ENCODE measurements at places on chromosomes 2 and 18.
A peak's percentile ranks its signal among the peaks of the same experiment; 100 is the strongest.

DNA sequence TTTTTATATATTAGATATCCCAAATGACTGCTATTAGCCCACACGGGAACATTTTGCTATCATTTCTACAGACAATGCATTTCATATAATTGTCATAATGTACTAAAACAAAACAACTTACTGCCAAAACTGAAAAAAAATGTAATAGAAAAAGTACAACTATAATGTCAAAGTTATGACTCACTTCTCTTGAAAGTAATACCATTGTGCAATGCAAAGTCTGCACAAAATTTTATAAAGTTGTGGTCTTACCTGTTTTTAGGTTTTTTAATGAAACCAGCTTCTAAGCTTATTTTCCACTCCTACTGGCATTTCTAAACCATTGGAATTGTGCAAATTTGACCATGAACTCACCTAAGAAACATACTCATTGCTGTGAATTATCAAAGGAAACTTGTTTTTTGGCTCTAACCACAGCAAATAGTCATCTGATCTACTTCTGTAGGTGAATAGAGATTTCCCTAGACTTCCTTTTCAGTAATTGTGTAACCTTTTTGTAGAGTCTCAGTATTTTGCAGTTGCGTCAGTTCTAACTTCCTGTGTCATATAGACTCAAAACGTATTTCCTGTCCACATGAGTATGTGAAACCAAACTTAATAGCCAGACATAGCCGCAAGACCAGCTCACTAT, 31.9 kb upstream of the TFPI start:
- DNase-seq, result no peak

- no peak for DNase-seq
Measured at GRCh38 chr2:12441750-12442475, 274.8 kb upstream of the TRIB2 start.

DNA sequence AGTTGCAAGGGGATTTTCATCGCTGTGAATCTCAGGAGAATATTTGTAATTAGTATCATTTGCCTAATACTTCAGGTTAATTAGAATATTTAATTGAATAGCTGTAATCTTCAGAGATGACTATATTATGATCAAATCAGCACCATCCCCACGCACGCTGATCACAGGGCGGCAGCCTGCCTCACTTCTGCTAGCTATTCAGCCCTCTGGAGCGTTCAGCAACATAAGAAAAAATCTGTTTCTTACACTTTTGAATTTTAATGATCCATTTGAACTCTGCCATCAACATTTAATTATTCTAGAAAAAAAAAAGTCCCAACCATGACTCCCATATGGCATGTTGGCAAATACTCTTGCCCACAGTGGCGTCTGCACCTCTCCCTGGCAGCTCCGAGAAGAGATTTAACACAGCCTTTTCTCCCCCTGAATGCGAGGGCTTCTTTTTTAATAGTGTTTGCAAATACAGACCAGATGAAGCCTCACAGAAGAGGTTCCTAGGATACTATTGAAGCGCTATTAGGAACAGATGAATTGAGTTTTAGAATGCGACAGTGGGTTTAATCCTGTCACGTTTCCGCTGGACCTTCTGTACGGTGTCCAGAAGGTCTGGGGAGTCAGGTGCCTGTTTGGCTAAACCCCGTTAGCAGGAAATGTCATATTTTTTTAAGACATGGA, 731.9 kb upstream of the SALL3 start:
- no peak for DNase-seq

GRCh38 chr2:176885661-176886060, 326.9 kb upstream of the HNRNPA3 start:
- no peak for DNase-seq

- DNase-seq, result no peak
Measured at GRCh38 chr2:95014126-95014708, 11.3 kb upstream of the MAL start.

DNA sequence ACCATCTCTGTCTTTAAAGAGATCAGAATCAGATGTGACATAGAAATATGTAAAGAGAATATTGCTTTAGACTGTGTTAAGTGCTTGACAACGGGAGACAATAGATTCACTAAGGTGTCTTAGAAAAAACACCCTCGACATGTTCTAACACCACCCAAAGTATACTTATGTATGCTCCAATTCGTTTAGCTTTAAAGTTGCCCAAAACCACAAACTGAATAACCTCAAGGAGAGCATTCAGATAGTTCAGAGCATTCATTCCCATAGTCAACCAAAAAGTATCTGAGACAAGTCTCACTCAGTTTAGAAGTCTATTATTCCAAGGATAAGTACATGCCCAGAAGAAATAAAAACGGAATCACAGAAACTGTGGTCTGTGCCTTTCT, 96.4 kb downstream of the KYNU start:
- no peak for DNase-seq

- DNase-seq, result no peak
Measured at GRCh38 chr2:46430992-46431391, 48.4 kb upstream of the TMEM247 start.

DNA sequence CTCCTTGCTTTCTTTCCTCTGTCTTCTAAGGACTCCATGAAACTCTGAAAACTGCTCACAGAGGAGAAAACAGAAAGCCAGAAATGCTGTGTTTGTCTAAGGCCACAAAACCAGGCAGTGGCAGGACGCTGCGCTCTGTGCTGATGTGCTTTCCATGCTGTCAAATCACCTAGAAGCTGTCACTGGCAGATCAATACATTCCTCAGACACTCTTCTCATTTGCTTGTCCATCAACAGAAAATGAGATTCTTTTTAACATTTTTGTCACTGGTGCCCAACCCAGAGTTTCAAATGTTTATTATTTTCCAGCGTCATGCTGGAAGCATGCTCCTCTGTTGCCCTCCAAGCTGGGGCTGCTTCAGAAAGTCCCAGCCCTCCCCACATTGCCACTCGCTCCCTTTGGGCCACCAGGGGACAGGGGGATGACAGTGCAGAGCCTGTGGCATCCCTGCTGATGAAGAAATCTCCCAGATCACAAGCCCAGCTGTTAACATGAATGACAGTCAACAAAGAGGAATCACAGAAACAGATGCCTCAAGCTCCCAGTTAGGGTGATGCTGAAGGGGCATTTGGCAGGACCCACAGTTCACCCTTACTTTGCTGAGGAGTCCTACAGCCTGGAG, 117.5 kb upstream of the MEIS1 start:
- DNase-seq, result no peak

DNA sequence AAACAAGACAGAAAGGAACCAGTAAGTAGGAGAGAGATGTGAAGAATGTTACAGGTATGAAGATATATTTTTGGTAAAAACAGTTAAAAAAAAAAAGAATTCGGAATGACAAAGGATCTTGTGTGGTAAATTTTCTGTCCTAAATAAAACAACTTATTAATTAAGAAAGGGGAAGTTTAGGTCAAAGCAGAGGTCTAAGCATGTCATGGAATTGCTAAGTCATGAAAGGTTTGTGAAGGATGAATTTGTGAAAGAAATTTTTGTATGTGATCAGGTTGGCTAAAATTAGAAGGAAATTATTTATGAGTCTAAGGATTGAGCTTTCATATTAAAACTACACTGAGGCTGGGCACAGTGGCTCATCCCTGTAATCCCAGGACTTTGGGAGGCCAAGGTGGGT, 11.1 kb upstream of the ALPG start:
- no peak for DNase-seq

GRCh38 chr2:156115338-156115737, 217.2 kb downstream of the NR4A2 start:
- no peak for DNase-seq

DNA sequence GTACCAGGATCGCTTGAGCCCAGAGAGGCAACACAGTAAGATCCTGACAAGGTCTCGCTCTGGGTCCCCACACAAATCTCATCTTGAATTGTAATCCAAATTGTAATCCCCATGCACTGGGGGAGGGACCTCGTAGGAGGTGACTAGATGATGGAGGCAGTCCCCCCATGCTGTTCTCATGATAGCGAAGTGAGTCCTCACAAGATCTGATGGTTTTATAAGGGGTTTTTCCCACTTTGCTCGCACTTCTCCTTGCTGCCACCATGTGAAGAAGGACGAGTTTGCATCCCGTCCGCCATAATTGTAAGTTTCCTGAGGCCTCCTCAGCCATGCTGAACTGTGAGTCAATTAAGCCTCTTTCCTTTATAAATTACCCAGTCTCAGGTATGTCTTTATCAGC, 46.0 kb upstream of the SERTAD2 start:
- DNase-seq, result peak; percentile 66

DNA sequence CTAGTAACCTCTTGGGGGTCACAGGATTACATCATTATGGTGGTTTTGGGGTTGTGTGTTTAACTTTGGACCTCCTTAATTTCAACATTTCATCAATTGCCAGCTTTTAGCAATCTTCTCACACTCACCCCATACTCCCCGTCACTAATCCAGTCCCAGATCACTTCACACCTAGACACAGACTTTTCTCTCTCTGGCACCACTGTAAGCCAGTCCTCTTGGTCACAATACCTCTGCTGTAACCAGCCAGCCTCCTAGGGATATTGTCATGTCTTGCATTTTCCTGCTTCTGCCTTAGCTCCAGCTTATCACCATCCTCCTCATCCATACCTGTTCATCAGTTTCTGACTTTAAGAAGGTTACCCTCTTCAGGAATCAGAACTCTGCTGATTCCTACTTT, 1.6 kb upstream of the STK17B start:
- DNase-seq, result no peak

- no peak for DNase-seq
Measured at GRCh38 chr2:207937823-207938222, 87.5 kb downstream of the PLEKHM3 start.

DNA sequence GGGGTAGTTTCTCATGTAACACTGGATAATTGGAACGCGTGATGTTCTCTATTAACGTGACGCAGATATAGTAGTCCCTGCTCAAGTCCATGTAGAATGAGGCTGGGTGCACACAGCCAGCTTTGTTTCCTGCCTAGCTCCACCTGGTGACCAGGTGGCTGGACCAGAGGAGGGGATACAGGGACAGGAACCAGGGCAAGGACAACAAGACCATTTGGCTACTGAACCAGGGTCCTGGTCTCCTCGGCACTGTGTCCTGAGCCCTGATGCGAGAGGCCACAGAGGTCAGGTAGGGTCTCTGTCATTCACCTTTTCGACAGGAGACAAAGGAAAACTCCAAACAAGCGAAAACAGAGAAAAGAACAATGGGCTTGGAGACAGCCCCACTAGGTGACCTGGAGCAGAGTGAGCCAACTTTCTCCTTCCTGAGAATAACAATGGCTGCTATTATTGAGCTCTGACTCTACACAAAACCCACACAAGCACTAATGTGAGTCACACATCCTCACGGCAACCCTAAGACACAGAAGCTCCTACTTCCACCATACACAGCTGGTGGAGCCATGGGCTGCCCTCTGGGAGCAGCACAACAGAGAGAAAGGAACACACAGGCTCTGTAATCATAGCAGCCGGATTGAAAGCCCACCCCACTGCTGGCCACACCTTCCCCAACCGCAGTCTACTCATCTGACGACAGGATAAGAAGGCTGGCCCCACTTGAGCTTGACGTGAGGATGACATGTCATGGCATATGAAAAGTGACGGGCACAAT, 67.3 kb upstream of the TEX51 start:
- no peak for DNase-seq

DNA sequence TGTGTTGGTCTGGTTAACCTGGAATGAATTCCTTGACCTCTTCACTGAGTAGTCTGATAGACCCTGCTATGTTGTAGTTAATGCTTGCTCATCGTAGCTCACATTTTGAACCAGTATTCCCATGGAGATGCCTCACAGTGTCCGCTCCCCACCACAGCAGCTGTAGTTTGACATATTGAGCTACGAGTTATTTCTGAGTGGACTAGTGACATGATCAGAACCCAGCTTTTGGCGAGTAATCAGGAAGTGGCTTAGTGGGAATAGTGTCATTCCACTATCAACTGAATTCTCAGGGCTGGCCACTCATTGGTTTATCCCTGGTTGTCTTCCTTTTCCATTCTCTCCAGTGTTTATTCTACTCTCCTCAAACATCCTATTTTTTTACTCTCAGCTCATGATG, 102.7 kb downstream of the MYO1B start:
- no peak for DNase-seq

DNA sequence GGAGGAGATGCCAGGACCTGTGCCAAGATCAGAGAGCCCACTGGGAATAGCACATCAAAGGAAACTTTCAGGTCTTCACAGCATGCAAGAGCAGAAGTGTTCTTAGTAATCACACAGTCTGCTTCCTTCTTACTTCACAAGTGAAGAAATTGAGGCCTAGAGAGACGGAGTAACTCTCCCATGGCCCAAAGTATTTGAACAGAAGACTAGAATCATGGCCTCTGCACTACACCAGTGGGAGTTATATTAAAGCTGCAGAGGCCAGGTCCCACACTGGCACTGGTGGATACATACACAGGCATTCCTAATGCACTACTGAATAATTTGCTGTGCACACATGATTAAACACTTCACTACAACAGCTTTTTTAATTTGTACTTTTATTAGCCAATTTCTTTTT, 107.6 kb upstream of the RMP24 start:
- no peak for DNase-seq

DNA sequence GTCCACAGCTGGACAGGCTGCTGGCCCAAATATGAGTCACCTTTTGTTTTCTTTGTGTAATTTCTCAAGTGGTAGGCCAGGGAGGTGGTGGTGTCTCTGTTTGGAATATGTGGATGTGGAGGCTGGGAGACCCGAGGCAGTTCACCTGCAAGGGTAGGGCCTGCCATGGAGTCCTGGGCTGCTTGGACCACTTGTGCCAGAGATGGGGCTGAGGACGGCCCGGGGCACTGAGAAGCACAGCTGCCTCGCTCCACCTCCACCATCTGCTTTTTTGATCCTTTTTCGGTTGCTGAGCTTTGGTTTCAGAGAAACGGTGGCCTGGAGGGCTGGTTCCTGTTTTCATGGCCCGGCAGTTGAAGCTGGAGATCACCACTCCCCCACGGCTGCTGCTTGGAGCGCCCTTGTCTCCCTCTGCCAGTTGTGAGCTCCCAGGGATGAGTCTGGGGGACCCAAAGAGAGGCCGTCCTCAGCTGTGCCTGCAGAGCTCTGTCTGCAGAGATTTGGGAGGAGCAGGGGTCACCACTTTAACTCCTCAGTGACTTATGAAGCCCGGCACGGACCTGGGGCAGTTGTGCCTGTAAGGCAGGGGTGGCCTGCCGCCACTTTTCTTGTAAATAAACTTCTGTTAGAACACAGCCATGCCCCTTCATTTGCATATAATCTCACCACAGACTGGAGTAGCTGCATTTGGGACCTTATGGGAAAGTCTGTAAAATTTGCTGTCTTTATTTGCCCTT, 67.6 kb upstream of the MCFD2 start:
- no peak for DNase-seq

- DNase-seq, result no peak
Measured at GRCh38 chr2:199220920-199221319, 236.8 kb downstream of the SATB2 start.

- no peak for DNase-seq
Measured at GRCh38 chr2:152488075-152488474, 153.1 kb downstream of the FMNL2 start.

DNA sequence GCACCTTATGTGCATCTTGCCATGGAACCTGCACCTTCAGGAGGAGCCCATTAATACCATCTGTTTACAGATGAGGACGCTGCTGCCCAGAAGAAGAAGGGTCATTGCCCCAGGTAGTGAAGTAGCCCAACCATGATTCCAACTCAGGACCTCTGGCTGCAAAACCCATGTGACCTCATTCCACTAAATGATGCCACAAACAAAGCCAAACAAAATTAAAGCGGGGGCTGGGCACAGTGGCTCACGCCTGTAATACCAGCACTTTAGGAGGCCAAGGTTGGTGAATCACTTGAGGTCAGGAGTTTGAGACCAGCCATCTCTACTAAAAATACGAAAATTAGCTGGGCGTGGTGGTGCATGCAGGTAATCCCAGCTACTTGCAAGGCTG, 202.1 kb downstream of the EIPR1 start:
- DNase-seq, result peak; percentile 19
